ENCODE measurements at places on chromosomes 7 and 10. TPM values are rescaled to one million over a fixed set of nuclear protein-coding genes. Genes with fewer than 3 reads are reported as not detected.

Gene SPDYE2B
- total RNA-seq = not detected

Gene EBF3
- total RNA-seq = not detected

Gene SMIM30
- 28.9 TPM for total RNA-seq

Gene GPR26
- total RNA-seq = not detected

Gene SPDYE2
- total RNA-seq = not detected

Gene CRHR2
- not detected for total RNA-seq

Gene LAMB1
- total RNA-seq = 74.3 TPM

Gene GCC1
- total RNA-seq = 11.2 TPM

Gene H2BK1
- total RNA-seq = not detected

Gene HNRNPF
- total RNA-seq = 417 TPM

Gene PPP1R17
- not detected for total RNA-seq

Gene IFIT1B
- not detected for total RNA-seq

Gene NPFFR1
- total RNA-seq = not detected

Gene CPVL
- total RNA-seq = 14.7 TPM

Gene DEPP1
- 8.0 TPM for total RNA-seq

Gene WEE2
- not detected for total RNA-seq

Gene HABP2
- not detected for total RNA-seq

Gene AGR2
- 140 TPM for total RNA-seq

Gene SIRT1
- total RNA-seq = 20.8 TPM

Gene PODXL
- 44.2 TPM for total RNA-seq

Gene SORCS1
- 0.11 TPM for total RNA-seq

Gene PRKCQ
- total RNA-seq = not detected

Gene AKR1D1
- not detected for total RNA-seq

Gene ZNF239
- 9.7 TPM for total RNA-seq

Gene CALML5
- total RNA-seq = not detected

Gene AKR1B15
- 0.29 TPM for total RNA-seq

Gene EXOC4
- total RNA-seq = 43.5 TPM

Gene SEMA3E
- 5.9 TPM for total RNA-seq

Gene VAX1
- 0.98 TPM for total RNA-seq

Gene GSTO2
- total RNA-seq = 13.8 TPM

Gene CAV2
- 76.6 TPM for total RNA-seq

Gene SGMS1
- 68.2 TPM for total RNA-seq

Gene ADRA2A
- not detected for total RNA-seq

Gene NRP1
- 482 TPM for total RNA-seq

Gene DCLRE1C
- total RNA-seq = 9.8 TPM

Gene NFKB2
- total RNA-seq = 45.0 TPM

Gene NODAL
- total RNA-seq = not detected

Gene GPR15LG
- total RNA-seq = not detected

Gene ADAM12
- 9.4 TPM for total RNA-seq

Gene TBC1D12
- 4.5 TPM for total RNA-seq

Gene MKI67
- total RNA-seq = 84.9 TPM

Gene A1CF
- not detected for total RNA-seq

Gene DOCK4
- total RNA-seq = 25.4 TPM

Gene TSPAN12
- total RNA-seq = 7.2 TPM

Gene POLR1F
- total RNA-seq = 19.8 TPM

Gene OR2A42
- not detected for total RNA-seq

Gene NRCAM
- total RNA-seq = not detected

Gene MNX1
- 3.7 TPM for total RNA-seq

Gene AMPH
- total RNA-seq = not detected

Gene COL13A1
- 299 TPM for total RNA-seq

Gene ANKRD26
- total RNA-seq = 2.9 TPM

Gene IL6
- total RNA-seq = 110 TPM

Gene C7orf33
- not detected for total RNA-seq

Gene LBX1
- total RNA-seq = not detected

Gene LRRC61
- total RNA-seq = 15.1 TPM

Gene CHAT
- total RNA-seq = not detected

Gene TRIM56
- total RNA-seq = 10.6 TPM

Gene SUGCT
- total RNA-seq = 1.7 TPM

Gene CALHM3
- total RNA-seq = 4.1 TPM

Data from PC-3 (cell line).